ENCODE measurements at places on chromosomes 7 and 10.

- DNase-seq = no peak
Measured at GRCh38 chr7:2928613-2929311, 84.7 kb upstream of the GNA12 start.

- no peak for DNase-seq
Measured at GRCh38 chr10:101451261-101451660, 97.3 kb downstream of the BTRC start.

GRCh38 chr7:121833991-121834390 lies 39.0 kb upstream of the PTPRZ1 start:
- no peak for DNase-seq

- DNase-seq = no peak
Measured at GRCh38 chr10:133359972-133360610, 2.3 kb upstream of the FUOM start.

DNA sequence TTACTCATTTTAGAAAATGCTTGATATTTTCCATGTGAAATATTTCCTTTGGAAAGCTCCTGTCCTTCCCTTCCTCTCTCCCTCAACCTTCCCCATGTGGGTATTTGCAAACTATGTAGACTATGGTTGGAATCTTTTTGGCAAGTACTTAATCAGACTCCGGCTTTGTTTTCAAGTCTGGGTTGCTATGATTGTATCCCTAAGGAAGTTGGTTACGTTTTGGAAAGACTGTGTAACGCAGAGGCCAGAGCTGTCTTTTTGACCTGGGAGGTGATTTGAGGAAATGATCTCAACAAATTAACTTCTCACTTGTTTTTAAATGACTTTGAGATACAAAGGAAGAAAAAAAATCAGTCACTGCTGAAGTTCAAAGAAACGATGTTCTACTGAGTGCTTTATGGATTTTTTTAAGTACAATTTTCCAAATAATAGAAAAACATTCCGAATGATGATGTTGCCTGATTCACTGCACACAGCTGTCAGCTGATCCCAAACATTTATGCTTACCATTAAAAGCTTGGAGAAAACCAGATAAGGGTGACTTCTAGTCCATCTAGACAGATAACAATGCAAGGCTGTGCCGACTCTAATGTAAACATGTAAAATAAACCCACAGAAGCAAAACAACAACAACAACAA lies 145.5 kb upstream of the CELF2 start:
- DNase-seq = no peak

GRCh38 chr10:2714597-2714996 lies 352.8 kb upstream of the PFKP start:
- no peak for DNase-seq

- DNase-seq = peak; percentile 52
Measured at GRCh38 chr7:101126651-101127459, at the start of gene SERPINE1. Gene SERPINE1, plus strand, starts transcription at chr7:101127104. Its CDS starts 1,290 bp downstream, at chr7:101128394.

DNA sequence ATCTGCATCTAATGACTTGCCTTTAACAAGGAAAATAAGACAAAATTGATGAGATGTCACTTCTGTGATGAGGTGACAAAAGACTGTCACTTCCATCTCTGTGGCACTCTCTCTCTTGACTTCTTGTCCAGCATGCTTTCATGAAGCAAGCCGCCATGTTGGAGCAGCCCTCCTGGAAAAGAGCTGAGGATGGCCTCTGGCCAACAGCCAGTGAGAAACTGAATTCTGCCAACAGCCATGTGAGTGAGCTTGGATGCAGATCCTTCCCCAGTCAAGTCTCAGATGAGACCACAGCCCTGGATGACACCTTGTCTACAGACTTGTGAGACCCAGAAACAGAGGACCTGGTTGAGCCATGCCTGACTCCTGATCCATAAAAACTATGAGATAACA lies 412.6 kb upstream of the SHH start:
- no peak for DNase-seq

- DNase-seq = no peak
Measured at GRCh38 chr10:89332123-89332633, 4.4 kb downstream of the IFIT3 start.

DNA sequence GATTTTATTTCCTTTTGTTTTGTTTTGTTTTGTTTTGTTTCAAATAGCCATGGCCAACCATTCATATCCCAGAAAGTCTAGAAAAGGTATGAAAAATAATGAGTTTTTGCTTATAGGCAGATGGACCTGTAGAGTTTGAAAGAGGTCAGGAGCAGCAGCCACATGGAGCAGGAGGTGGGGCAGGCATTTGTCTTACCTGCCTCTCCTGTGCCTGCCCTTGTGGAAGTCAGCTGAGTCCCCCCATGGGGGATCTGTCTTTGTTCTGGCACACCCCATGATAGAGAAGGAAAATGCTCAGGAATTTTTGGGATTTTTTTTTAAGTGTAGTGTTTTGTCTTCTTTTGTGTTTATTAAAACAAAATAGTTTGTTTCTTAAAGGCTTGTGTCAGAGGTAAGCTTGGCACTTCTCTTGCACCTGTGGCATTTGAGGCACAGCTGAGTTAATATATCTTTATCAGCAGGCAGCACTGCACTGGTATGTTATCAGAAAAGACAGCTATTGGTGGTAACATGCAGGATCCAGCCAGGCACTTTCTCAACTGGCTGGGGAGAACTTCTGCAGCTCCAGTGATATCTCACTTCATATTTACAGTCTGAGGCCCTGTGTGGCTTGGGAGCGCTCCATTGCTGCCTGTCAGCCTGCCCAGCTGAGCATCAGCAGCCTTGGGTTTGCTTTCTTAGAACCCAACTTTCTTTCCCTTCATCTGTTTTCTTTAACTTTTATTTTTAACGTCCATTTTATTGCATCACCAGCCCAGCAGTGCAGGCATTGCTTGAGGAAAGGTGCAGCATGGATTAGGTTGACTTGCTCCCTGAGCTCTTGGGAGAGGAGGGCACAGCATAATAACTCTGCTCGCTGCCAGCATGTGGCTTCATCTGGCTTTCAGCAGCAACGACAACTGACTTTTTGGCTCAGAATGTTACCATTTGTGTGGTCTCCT lies 44.4 kb downstream of the LRRC4 start:
- no peak for DNase-seq

DNA sequence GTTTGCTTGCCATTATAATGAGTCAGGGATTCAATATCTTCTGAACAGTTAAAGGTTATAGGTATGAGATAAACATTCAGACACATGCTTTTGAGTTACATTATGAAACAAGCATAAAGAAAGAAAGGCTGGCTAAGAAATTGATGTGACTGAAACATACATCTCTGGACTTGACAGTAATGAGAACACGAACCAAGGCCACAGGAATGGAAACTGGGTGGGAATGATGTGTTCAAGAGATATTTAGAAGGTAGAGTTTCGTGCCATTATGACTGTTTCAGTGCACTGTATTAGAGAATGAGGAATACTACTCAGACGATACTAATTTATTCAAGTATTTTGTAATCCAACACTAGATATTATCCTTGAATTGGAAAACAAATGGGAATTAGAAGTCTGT lies 332.1 kb upstream of the MAGI2 start:
- DNase-seq = no peak

DNA sequence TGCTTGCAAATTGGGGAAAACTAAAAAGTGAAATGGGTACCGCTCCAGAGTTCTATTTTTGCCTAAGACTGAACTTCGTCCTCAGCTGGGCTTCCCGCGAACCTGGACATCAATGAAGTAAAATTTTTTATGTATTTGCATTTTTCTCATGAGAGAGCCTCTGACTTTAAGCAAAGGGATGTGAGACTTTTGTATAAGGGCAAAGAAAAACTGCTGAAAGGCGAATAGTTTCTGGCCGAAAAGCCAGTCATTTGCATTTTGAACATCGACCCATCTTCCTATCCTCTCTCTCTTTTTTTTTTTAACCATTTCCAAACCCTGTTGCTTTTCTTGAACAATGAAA lies 573 bp downstream of the PMPCB start:
- no peak for DNase-seq

DNA sequence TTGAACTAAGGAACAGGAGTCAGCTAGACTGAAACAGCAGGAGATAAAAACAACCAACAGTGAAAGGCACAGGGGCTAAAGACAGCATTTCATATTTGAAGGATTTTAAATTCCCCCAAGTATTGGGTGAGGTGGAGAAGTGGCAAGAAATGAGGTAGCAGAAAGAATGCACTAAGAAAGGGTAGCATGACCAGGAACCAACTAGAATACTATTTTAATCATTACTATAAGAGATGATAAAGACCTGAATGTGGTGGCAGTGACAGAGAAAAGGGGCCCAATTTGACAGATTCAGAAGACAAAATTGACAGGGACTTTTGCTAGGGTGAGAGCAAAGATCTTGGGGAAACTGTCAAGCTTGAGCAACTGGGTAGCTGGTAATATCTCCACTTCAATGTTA lies 94.9 kb downstream of the ARHGAP12 start:
- DNase-seq = no peak

DNA sequence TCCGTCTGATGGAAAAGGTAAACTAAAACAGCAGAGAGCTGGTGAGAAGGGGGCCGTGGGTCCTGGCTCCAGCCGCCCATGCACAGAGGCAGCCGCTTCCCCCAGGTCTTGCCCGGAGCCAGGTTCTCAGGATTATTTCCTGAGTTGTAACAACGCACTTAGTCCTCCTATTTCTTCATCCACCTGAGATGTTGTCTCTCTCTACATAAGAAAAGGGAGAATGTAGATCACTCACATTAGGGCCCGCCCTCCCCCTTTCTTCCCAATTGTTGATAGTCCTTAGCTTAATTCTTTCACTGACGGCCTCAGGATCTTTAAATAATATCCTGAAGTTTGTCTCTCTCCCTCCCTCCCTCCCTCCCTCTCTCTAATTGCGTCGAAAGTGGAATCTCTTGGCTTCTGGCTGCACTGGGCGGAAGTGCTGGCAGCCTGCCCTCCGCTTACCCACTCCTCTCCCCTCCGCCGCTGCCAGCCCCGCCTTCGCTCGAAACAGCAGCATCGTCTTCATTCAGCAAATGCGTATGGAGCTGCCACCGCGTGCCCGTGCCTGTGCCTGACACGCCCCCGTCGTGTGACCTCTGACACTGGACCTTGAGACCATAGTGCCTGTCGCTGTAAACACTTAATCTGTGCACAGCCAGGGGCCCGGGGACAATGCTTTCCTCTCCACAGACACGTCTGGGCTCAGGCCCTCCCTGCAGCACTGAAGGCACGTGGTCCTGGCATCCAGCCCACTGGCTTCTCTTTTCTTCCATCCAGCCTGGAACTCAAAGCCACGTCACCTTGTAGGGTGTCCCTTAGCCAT lies 174.5 kb upstream of the PPP2R2D start:
- no peak for DNase-seq

- no peak for DNase-seq
Measured at GRCh38 chr10:4094751-4095150, 309.7 kb upstream of the KLF6 start.
